Fibroblast of skin of left quadriceps (primary cell): ENCODE measurements at places on chromosomes 3 and 15.

GRCh38 chr3:187739094-187739560, 6.1 kb downstream of the BCL6 start:
- no peak for DNase-seq

DNA sequence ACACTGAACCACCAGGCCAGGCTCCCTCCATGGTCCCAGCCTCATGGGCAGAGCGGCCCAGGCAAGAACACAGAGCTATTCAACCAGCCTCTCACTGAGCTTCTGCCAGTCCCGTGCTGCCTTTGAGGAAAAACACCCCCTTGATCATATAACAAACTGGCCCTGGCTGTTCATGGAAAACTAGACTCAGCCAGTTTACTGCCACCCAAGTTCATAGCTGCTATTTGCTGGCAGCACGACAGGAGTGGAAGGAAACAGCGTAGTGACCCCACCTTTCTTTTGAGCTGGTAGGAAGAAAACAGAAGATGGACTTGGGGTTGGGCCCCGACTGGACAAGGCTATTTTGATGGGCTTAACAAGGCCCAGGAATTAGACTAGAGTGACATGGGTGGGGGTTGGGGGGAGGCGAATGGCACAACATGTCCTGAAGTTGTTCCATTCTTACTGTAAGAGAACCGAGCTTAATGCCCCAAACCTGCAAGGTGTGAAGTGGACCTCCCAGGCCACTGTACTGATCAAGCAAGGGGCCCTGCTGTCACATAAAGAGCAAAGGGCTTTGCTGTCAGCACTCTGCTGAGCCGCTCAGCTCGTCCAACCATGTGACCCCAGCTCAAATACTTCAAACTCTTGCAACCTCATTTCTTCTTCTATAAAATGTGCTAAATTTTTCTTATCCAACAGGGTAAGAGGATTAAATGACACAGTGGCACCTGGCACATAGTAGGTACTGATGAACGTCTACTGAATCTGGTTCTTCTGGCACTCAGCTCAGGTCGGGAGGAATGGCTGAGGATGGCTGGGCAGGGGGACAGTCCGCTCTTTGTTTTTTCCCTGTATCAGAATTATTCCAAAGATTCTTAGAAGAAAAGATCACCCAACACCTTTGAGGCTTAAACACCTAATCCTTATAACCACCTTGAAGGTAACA, 1.6 kb downstream of the FBXL22 start:
- DNase-seq, result no peak

DNA sequence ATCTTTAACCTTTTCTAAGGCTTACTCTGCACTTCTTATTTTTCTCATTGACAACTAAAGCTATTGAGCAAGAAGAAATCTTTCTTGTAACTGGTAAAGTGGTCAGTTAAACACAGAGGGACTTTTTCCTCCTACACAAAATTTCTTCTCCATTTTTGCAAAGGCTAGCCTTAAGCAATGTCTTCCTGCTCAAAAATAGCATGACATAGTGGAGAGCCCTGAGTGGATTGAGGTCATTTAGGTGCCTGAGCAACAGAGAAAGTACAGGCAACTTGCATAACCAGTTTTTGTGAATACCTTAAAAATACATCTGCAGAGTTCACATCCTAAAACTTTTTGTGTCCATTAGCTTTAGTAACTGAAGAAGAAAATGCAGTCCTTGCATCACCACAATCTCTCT, 144.7 kb upstream of the TTC14 start:
- DNase-seq, result no peak

DNA sequence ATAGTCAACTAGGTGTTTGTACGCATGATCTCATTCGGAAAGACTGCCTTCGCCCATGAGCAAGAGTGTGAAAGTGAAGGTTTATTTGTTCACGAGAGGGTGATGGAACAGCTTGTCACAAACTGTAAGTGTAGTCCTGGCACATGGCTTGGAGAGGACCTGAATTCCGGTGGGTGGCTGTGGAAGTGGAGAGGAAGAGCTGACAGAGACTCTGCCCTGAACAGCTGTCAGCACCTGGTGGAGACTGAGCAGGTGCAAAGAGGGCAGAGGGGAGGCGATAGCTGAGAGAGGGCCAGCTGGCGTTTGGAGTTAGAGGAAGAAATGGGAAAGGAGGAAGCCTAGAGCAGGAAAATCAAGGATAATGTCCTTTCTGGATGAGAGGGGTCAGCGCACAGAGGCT, 155.7 kb downstream of the EEFSEC start:
- no peak for DNase-seq

DNA sequence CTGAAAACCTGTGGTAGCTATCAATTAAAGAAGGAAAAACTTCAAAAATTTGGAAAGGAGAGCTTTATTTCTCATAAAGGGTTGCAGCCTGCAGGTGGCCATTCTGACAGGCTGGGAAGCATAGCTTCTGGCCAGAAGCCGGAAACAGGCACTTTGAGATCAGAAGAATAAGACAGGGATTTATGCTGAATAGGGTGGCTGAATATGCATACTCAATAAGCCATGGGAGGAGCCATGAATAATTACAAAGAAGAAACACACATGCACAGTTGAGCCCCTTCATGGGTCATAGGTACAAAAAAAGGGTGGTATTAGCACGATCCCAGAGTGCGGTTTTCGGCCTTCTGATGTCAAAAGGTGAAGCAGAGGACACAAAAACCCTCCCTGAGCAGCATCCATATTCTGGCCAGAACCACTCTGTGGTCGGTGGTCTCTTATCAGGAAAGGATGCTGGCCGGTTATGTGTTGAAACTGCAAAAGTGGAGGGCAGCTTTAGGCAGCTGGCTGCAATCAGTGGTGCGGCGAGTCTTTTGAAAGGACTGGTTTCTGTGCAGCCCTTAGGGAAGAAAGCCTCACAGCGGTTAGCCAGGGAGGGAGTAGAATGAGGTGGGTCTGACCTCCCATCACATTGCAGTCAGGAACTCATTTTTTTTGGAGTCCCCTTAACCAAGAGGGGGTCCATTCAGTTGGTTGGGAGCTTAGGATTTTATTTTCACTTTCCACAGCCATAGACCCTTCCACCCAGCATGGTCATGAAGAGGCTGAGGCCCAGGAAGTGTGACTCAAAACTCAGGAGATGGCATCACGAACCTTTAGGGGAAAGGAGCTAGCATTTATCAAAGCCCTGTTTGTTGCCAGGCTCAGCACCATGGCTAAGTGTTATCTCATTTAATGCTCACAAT, 34.7 kb upstream of the CCDC174 start:
- no peak for DNase-seq

DNA sequence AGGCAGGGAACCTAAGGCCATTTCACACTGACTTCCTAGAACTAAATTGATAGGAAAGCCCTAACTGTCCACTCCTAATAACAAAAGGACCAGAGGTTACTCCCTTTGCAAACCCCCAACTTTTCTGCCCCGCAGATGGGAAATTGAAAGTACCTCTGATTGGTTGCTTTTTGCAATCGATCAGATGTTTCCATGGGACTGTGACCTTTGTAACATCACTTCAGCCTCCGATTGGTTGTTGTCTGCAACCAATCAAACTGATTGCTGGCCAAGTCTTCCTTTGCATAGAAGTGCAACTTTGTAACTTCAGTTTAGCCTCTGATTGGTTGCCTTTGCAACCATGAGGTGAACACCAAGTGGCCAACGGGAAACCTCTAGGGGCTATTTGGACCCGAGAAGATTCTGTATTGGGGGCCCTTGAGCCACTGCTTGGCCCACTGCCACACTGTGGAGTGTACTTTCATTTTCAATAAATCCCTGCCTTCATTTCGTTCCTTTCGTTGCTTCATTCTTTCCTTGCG, 11.3 kb upstream of the KNL1 start:
- DNase-seq, result no peak

GRCh38 chr15:57134851-57135250, 216.4 kb downstream of the TCF12 start:
- no peak for DNase-seq

- DNase-seq, result no peak
Observed at GRCh38 chr15:89114990-89115389, 26.7 kb downstream of the ABHD2 start.

- no peak for DNase-seq
Observed at GRCh38 chr15:57495554-57496165, 96.0 kb upstream of the MYZAP start.

- no peak for DNase-seq
Observed at GRCh38 chr3:149011676-149012075, 20.3 kb downstream of the GYG1 start.

- peak; percentile 48 for DNase-seq
Observed at GRCh38 chr15:38354315-38354929, 99.5 kb upstream of the FAM98B start.

DNA sequence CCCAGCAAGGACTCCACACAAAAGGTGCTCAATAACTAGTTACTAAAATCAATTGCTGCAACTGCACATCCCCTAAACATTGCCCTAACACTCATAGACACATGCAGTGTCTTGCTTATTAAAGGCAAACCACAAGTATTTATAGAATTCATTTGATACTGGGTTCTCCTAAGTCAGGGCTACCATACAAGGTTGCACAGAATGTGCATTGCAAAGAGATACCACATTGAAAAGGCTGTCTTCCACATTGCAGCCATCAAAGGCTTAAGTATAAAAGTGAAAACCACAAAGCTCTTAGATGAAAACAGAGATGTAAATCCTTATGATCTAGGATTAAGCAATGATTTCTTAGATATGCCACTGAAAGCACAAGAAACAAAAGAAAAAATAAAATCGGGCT, 33.6 kb upstream of the TOPAZ1 start:
- DNase-seq, result no peak

- DNase-seq, result no peak
Observed at GRCh38 chr3:154552338-154552737, 122.3 kb upstream of the GPR149 start.

DNA sequence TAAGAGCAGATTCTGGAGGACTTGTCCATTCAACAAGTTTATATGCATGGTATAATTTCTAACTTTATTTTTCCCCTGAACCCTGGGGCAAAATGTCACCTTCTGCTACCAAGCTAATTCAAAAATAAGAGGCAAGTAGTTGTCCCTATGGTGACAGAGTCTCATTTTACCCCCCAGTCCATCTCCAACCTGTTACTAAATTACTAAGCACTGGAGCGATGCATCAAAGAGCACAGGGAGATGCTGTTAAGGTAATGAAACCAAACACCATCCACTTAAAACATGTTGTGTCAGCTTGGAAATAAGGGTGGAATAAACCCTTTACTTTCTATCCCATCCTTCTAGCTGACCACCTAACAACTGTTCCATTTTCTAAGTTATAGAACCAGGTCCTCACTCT, 417.4 kb upstream of the ATP11B start:
- DNase-seq, result no peak

DNA sequence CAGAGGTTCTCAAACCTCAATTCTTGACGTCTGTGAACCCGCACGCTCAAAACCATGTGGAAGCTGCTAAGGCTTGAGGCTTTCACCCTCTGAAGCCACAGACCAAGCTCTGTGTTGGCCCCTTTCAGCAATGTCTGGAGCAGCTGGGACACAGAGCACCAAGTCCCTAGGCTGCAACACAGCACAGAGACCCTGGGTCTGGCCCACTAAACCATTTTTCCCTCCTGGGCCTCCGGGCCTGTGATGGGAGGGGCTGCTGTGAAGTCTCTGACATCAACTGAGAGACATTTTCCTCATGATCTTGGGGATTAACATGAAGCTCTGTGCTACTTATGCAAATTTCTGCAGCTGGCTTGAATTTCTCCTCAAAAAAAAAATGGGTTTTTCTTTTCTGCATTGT, 21.3 kb upstream of the NEDD4 start:
- DNase-seq, result no peak

- DNase-seq, result no peak
Observed at GRCh38 chr3:30728143-30728542, 121.7 kb downstream of the TGFBR2 start.

GRCh38 chr3:26960382-26960781, 337.8 kb downstream of the LRRC3B start:
- DNase-seq, result no peak

- DNase-seq, result no peak
Observed at GRCh38 chr15:90191344-90191687, 9.8 kb upstream of the SEMA4B start.

DNA sequence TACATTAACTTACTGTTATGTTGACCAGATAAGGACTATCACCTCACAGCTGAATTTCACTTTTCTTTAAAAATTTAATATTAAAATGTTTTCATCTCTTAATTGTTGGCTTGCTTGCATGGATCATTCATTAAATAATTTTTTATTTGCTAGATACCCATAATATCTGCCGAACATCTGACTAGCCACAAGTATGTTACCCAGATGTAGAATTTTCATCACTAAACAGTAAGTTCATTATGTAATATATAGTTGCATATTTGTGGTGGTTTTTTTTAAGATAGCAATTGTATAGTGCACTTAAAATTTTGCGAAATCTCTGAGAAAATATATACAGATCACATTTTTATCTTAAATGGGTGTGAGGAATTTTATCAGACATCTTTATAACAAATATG, 190.4 kb downstream of the MBNL1 start:
- peak; percentile 28 for DNase-seq

DNA sequence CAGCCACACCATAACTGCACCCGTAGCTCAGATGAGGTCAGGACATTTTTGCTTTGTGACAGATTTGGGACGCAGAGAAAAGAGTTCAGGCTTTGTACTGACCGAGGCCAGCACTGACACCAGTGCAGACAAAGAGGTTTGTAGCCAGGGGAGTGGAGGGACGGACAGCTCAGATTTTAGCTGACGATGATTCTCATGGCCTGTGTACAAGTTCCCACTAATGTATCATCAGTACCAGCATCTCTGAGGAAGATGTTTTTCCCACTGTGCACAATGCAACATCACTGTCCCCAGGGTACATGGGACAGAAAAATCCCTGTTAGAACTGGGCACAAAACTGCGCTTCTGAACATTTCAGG, 112.7 kb downstream of the SLCO3A1 start:
- DNase-seq, result no peak

- DNase-seq, result no peak
Observed at GRCh38 chr3:106611116-106611515, 742.3 kb upstream of the CBLB start.

- DNase-seq, result no peak
Observed at GRCh38 chr15:72923289-72923688, 129.0 kb upstream of the NEO1 start.

- no peak for DNase-seq
Observed at GRCh38 chr3:139455855-139456254, 20.5 kb downstream of the RBP2 start.

DNA sequence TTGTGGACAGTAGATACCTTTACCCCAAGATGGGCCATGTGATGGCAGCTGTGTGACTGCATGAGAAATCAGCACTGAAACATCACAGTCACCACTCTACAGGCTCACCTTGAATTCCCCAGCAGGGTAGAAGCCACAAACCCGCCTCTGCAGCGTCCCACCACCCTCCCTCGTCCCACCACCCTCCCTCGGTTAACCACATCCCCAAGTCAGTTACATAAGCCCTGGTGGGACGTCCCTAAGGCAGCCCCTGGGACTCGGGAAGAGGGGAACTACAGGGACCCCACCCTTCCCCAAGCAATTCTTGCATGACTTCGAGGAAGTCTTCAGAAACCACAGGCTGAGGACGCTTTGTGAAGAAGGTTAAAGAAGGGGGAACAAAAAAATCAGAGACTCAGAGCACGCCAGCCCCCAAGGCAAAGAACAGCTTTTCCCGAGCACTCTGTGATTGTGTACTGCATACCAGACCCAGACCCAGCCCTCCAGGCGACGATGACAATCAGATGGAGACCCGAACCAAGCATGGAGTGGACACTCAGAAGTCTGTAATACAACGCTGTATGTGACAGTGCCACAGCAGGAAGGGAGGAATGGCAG, 60.5 kb downstream of the SH3BP5 start:
- DNase-seq, result no peak
